H4 (cell line): ENCODE measurements at places on chromosomes 1 and 21. TPM values are rescaled to one million over a fixed set of nuclear protein-coding genes. Genes with fewer than 3 reads are reported as not detected.

SAMD11 gene
- 39.7 and 116 TPM in 2 replicates for total RNA-seq

PACC1 gene
- 14.8 and 15.9 TPM in 2 replicates for total RNA-seq

MMEL1 gene
- total RNA-seq = not detected in 2 replicates

RAVER2 gene
- 17.4 and 19.8 TPM in 2 replicates for total RNA-seq

C4BPA gene
- 0.15 TPM in 1 of 2 replicates, not detected in the other for total RNA-seq

SPOCD1 gene
- total RNA-seq = 3.6 and 9.9 TPM in 2 replicates

UMODL1 gene
- total RNA-seq = not detected in 2 replicates

PLPPR5 gene
- 0.04 and 0.06 TPM in 2 replicates for total RNA-seq

PGLYRP3 gene
- not detected in 2 replicates for total RNA-seq

CRYBG2 gene
- not detected in 2 replicates for total RNA-seq

NTMT2 gene
- not detected in 2 replicates for total RNA-seq

FCRLA gene
- total RNA-seq = not detected in 2 replicates

SH2D2A gene
- 2.5 TPM in 2 replicates for total RNA-seq

FCAMR gene
- not detected in 2 replicates for total RNA-seq

TMEM54 gene
- total RNA-seq = 81.8 and 118 TPM in 2 replicates

KCND3 gene
- 0.08 and 0.14 TPM in 2 replicates for total RNA-seq

CTXND2 gene
- not detected in 2 replicates for total RNA-seq

MAD2L2 gene
- total RNA-seq = 130 and 134 TPM in 2 replicates

PYHIN1 gene
- 0.33 and 1.7 TPM in 2 replicates for total RNA-seq

TNFRSF8 gene
- 0.02 TPM in 1 of 2 replicates, not detected in the other for total RNA-seq

LRRIQ3 gene
- 1.5 and 3.2 TPM in 2 replicates for total RNA-seq

MRAP gene
- total RNA-seq = not detected in 2 replicates

SLAMF6 gene
- total RNA-seq = not detected in 2 replicates

NCMAP gene
- total RNA-seq = not detected in 2 replicates

LY9 gene
- not detected in 2 replicates for total RNA-seq

GJB5 gene
- not detected in 2 replicates for total RNA-seq

KCNK2 gene
- total RNA-seq = 0.60 and 1.7 TPM in 2 replicates

KPRP gene
- not detected in 2 replicates for total RNA-seq

CRP gene
- not detected in 2 replicates for total RNA-seq

KRTAP10-4 gene
- not detected in 2 replicates for total RNA-seq

CD34 gene
- total RNA-seq = 0.06 TPM in 1 of 2 replicates, not detected in the other

C1QC gene
- total RNA-seq = not detected in 2 replicates

CFHR3 gene
- total RNA-seq = not detected in 2 replicates

DDR2 gene
- 35.5 and 36.5 TPM in 2 replicates for total RNA-seq

AMY1A gene
- total RNA-seq = not detected in 2 replicates

LAMC2 gene
- total RNA-seq = 0.10 TPM in 1 of 2 replicates, not detected in the other

FASLG gene
- total RNA-seq = not detected in 2 replicates

CELF3 gene
- total RNA-seq = not detected in 2 replicates

DTL gene
- total RNA-seq = 33.2 and 34.5 TPM in 2 replicates
